ENCODE measurements at places on chromosomes 5 and 9.

DNA sequence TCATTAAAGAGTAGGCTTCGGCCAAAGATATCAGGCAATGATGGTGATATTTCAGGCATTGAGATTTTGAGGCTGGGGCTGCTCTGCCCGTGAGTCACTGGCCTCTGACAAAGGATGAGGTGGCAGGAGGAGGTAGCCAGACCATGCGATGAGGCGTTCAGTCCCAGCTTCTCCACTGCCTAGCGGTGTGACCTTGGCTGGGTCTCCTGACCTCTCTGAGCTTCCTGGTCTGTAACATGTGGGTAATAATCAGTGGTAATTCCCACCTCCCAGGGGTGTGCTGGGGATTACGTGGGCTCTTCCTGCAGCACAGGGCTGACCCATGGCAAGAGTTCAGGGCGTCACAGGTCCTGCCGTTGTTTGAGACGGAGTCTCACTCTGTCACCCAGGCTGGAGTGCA is 73.2 kb upstream of the RAPGEF1 start:
- DNase-seq = no peak

GRCh38 chr5:63053019-63053638 is 474.5 kb downstream of the LRRC70 start:
- no peak for DNase-seq

- DNase-seq = no peak
Measured at GRCh38 chr5:110275878-110276277, 450.6 kb downstream of the TMEM232 start.

DNA sequence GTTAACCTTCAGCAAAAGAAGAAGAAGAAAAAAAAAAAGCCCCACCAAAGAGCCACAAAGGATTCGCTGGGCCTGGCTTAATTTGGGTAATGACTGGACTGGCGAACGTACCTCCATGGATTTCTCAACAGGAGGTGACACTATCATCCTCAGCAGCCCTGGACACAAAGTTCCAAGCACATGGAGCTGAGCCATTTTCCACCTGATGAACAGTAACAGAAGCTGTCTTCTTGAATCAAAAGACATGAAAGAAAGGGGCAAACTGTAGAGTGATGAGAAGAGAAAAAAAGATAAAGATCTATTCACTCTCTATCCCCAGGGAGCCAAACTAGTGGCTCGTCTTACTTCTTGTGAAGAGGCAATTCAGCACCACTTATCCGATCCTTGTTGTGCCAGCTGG is 150.2 kb upstream of the TRPM3 start:
- DNase-seq = no peak

DNA sequence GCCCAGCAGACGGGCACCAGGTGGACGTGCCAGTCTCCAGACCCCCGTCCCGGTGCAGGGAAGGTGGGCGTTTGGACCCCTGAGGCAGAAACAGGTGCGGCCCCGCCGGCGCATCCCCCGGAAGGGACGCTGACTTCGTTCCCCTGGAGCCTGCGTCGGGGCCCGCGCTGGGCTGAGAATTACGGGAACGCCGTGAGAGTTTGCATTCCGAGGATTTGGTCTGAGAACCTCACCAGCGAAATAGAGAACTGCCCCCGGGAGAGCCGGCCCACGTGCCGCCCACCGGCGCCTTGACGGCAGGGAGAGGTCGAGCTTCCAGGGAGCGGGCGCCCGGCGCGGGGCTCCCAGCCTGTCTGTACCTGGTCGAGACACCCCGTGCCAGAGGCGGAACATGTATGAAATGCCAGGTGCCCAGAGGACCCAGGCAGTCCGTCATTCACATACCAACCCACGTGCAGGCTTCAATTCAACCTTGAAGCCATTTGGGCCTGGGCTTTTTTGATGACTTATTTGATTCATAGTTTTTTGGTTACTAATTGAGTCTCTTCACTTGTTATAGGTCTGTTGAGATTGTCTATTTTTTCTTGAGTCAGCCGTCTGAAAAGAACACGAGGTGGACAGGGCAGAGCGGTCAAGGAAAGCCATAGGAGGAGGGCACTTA is 877 bp upstream of the CAMSAP1 start:
- peak; percentile 25 for DNase-seq

GRCh38 chr5:55039843-55040242 is 15.8 kb downstream of the GZMK start:
- no peak for DNase-seq

DNA sequence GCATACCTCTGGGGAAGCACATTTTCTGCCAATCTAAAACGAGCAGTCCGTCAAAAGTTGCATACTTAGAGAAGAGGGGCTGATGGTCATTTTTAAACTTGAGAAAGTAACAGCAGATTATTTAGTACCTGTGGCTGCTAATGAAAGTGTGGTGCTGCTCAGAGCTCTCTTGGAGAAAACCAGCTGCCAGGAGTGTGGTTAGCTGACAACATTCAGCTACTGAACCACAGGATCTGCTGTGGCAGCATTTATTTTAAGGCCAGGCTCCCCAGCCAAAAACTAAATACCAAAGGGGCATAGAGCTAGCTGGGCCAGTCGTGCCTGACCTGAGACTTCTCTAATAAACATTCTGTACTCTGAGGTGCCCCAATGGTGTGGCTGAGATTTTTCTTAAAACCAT is 203.6 kb downstream of the EDIL3 start:
- DNase-seq = peak; percentile 54

GRCh38 chr5:88741964-88742363 is 141.0 kb downstream of the MEF2C start:
- no peak for DNase-seq

- DNase-seq = no peak
Measured at GRCh38 chr5:170473642-170474041, 30.2 kb upstream of the KCNIP1 start.

- DNase-seq = no peak
Measured at GRCh38 chr5:92371171-92371888, 988.2 kb upstream of the ARRDC3 start.

GRCh38 chr9:131598121-131598520 is 52.8 kb downstream of the PRRT1B start:
- no peak for DNase-seq

- DNase-seq = no peak
Measured at GRCh38 chr5:140042393-140042642, 781 bp downstream of the NRG2 start.

- no peak for DNase-seq
Measured at GRCh38 chr5:79653843-79654242, 35.8 kb upstream of the CMYA5 start.

DNA sequence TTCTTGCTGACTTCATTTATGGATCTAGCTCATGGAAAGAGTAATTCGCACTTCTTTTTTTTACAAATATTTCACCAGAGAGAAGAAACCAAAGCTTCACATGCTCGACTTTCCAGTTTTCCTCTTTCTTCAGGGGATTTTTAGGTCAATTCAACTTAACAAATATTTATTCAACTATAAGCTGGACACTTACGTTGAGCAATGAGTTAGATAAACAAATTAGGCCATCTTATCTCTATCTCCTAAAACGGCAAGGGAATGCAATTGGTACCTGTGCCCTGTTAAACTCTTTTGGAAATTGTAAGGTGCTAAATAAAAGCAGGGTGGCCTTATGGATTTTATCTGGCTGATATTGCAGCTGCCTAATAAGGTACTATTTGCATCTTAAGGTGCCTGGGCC is 145.1 kb upstream of the RAI14 start:
- no peak for DNase-seq

- DNase-seq = no peak
Measured at GRCh38 chr9:16653491-16654399, 216.7 kb downstream of the BNC2 start.

DNA sequence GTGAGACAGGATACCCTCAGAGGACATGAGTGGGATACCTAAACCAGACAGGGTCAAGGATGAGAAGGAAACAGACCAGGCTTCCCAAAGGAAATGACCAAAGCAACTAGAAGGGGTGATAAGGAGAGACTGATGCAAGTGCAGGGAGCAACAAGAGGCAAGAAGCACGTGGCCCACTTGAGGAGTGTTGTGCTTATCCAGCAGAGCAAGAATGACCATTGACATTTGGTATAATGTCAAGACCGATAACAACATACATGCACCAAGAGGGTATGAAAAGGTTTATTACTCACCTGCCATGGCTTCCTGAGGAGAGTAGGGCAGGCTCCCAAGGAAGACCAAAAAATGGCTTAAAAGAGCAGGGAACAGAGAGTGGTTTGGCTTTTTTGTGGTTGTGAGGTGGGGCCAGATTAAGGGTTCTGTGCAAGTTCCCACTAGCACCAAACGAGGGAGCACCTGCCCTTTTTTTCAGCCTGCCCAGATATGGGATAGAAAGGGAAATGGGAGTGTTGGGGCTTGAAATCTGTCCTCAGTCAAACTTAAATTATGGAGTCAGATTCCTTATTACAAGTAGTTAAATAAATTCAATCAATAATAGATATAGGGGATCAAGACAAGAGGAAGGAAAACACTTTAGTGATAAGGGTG is 513.6 kb downstream of the RASEF start:
- DNase-seq = no peak

GRCh38 chr9:2655411-2655901 is 33.9 kb downstream of the VLDLR start:
- DNase-seq = no peak

DNA sequence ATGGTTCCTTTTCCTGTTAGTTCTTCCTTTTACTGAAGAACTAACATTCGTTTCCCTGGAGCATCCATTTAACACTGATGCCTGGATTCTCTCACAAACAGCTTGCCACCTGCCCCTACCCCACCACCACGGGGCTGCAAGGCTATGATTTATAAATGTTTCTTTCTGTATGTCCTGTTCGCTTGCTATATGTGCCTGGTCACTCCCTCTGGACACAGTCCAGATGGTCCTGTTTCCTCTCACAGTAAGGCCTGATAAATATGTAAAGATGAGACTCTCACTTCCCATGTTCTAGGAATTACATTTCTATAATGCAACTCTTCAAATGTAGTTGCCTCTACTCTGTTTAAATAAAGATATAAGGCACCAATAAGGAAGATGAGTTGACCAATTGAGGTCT is 146.4 kb upstream of the SHB start:
- peak; percentile 0 for DNase-seq

All from RPMI8226 (cell line).